ENCODE measurements at places on chromosomes 12 and 14.

- no peak for DNase-seq
Observed at GRCh38 chr12:103758310-103759089, 82.5 kb downstream of the NT5DC3 start.

GRCh38 chr14:51547701-51548100 is 104.0 kb upstream of the FRMD6 start:
- DNase-seq, result no peak

DNA sequence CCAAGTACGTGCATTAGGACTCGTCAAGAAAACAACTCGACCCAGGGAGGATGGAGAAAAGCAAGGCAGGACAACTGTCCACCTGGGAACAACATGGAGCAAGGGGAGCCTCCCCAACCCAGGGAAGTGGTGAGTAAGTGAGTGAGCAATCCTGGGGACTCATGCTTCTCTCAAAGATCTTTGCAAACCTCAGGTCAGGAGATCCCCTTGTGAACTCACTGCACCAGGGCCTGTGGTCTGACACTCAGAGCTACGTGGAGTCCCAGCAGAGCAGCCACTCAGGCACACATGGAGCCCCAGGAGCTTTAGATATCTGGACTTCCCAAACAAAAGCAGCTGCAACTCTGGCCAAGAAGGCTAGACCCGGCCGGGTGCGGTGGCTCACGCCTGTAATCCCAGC is 12.2 kb upstream of the OR5AU1 start:
- no peak for DNase-seq

DNA sequence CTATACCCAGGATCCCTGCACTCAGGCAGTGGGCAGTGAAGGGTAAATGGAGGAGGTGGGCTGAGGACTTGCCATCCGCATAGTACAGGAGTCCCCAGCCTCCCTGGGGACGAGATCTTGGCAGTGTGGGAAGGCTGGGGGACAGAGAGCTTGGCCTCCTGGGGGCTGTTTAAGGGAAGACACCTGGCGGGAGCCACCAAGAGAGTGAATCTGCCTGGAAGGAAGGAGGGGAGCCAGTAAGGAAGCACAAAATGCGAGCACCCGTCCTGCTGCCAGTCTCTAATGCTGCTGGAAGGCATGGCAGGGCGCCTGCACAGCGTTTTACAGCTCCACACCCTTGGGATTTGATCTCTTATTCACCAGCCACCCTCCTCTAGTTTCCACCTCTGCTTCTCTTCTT is 7.4 kb upstream of the KRT2 start:
- no peak for DNase-seq

- no peak for DNase-seq
Observed at GRCh38 chr12:31471823-31472222, 119.1 kb downstream of the DENND5B start.

GRCh38 chr12:77087427-77087826 is 22.1 kb upstream of the E2F7 start:
- DNase-seq, result no peak

- no peak for DNase-seq
Observed at GRCh38 chr12:112408621-112409020, 784 bp downstream of the RPL6 start.

- no peak for DNase-seq
Observed at GRCh38 chr12:6056406-6057240, 67.8 kb downstream of the VWF start.

DNA sequence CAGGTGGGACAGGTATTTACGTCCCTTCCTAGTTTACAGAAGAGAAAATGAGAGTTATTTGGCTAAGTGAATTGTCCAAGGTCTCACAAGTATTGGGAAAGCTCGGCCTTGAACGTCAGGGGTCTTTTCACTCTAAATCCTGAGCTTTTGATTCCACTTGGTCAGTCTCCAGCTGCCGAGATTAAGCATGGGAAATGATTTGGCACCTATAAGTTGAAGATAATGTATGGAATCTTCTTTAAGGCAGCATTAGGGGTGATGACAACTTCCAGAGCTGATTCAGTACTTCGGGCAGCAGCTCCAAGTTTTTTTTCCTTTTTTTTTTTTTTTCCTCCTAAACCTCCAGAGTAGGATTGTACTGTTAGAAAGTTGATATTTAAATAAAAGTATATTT is 722 bp downstream of the FAM234B start:
- DNase-seq, result no peak

DNA sequence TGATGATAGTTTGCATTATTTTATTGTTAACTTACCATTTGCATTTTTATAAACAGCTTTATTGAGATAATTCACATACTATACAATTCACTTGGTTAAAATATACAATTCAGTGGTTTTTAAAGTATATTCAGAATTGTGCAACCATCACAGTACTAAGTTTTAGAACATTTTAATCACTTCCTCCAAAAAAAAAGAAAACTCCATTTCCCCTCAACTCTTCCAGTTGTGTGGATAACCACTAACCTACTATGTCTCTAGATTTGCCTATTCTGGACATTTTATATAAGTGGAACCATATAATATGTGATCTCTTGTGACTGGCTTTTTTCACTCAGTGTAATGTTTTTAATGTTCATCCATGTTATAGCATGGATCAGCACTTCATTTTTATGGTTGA is 41.3 kb downstream of the WNK1 start:
- no peak for DNase-seq

GRCh38 chr12:2101771-2102170 is 49.0 kb downstream of the CACNA1C start:
- DNase-seq, result no peak

DNA sequence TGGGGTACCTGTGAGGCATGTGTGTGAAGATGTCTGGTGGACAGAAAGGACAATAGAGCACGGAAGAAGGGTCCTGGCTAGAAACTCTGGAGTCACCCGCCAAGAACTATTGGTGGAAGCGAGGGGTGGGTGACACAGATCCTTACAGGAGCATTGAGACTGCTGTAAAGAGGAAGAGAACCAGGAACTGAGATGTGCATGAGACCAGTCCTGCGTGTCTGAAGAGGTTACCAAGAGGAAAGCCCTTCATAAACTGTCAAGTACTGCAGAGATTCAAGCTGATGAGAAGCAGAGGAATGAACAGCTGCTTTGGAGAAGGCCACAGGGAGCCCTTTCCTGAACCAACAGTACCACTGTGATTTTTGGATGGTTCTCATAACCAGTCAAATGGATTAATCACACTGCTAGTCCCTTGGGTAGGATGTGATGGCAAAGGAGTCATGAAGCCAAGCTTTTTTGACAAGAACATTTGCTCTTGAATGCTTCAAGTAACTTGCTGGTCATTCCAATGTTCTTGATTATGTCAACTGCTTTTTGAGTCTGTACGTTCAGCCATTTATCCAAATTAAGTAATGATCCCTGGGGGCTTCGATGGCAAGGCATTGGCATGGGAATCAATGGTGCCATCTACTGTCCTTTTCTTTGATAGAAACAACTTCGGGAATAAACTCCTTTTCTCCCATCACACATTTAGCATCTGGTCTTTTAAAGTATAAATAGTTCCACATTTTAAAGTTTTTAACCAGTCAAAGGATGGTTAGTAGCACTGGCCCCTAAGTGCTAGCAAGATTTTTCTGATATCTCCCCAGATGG is 42.9 kb downstream of the GPR135 start:
- no peak for DNase-seq

DNA sequence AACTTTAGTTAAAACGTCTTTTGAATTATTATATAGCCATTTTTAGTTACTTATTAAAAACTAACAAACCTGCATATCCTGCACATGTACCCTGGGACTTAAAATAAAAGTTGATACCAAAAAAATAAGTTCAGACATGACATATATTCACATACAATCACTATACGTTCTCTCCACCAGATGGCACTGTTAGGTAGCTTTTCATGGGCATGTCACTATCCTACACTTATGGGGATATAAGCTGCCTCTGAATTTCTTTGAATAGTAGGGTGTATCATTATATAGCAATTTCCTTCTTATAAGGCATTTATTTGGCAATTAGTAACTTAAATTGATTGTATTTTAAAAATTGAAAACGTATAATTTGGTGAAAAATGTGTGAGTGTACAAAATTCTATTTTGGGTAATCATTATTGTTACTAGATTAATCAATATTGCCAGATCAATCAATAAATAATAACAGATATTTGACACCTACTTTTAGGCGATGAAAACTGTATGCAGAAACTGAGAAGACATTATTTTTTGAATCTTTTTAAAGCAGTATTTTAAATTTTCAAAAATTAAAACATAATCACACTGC is 31.8 kb upstream of the OR10A7 start:
- DNase-seq, result peak; percentile 59

DNA sequence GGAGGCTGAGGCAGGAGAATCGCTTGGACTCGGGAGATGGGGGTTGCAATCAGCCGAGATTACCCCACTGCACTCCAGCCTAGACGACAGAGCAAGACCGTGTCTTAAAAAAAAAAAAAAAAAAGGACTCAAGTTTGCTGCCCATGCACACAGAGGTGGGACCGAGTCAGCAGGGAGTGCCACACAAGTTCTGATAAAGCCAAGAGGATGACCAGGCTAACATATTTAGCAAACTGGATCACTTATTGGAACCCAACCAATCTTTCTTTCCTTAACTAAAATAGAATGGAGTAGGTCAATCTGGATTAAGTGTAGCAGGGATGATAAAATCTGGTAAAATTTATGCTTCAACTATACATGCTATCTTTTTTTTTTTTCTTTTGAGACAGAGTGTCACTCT is 190.4 kb upstream of the FOXN3 start:
- no peak for DNase-seq

DNA sequence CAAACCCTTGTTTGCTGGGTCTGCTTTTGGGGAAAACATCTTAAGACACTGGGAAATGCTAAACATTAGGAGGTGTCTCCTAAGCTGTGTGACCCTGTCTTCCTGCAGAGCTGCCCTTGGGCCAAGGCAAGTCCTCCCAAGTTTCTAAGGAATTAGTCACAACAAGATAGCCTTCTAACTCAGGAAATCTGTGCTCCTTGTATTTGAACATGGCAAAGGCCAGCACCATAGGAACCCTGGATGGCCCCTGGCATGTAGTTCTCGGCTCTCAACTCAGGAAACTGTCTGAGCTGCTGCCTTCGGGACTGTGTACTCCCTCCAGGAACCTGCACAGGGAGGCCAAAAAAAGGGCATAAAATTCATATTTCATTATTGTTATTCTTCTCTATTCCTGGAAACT is 37.6 kb upstream of the LTBP2 start:
- DNase-seq, result no peak

GRCh38 chr12:112393328-112393727 is 11.1 kb upstream of the HECTD4 start:
- no peak for DNase-seq

GRCh38 chr12:50132505-50133135 is 20.6 kb downstream of the COX14 start:
- DNase-seq, result peak; percentile 56

DNA sequence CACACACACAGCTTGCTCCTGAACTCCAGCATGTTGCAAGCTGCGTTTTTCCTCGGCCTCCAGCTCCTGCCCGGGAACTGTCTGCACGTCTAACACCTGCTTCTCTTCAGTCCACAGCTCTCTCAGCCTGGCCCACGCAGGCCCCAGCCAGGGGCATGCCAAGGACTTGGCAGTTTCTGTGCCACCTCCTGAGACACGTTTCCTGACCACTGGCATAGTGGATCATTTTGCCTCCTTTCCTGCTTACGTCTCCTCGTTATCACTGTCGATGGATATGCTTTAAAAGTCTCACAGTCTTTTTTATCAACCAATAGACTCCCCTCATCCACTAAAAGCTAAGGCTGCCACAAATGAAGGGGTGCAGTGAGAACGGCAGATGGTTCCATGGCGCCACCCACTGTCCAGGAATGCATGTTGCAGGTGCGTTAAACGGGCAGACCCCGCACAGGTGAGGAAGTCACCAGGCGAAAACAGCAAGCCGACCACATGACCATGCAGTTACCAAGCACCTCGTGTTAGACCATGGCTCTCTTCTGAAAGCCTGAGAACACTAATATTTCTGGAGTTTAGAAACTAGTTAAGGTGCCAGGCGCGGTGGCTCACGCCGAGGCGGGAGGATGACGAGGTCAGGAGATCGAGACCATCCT is 14.7 kb upstream of the TEAD4 start:
- no peak for DNase-seq

DNA sequence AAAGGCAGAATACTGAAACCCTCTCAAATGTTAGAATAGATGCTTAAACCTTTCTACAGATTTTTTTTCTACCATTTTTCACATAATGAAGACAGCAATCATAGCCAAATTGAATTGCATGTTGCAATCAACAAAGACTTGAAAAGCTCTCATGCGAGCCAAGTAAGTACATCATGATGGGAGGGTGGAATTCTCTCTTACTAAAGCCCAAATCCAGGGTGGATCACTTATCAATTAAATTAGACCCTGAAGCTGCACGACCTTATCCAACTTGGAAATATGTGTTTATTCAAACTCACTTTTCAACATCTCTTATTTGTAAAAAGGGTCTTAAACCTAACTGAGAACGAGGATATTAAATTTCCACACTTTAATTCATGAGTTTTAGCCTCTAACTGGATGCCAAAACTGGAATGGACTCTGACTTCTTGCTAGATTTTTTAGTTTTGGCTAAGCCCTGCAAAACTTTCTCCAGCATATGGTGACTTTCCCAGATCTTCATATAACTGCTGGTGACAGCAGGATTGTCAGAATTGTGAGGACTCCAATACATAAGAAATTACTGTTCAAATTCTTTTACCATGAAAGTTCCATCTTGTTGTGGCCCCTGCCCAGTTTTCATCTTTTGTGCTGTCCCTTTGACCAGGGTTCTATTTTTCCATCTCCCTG is 53.6 kb downstream of the HECTD4 start:
- DNase-seq, result no peak

GRCh38 chr14:52129721-52130120 is 60.9 kb upstream of the NID2 start:
- DNase-seq, result no peak

All from inflammatory macrophage treated with lipopolysaccharide for 1 hour (primary cell).